ENCODE measurements at places on chromosomes 2 and 18.

GRCh38 chr2:217832115-217832514 is 170.7 kb downstream of the TNS1 start:
- no peak overlapping the region for H3K4me3 ChIP-seq
- H3K27ac ChIP-seq: no peak overlapping the region
- H3K27me3 ChIP-seq: no peaks in the 10 kb centered on the region
- no peak for DNase-seq

GRCh38 chr2:12856934-12857601 is 140.3 kb downstream of the TRIB2 start:
- H3K36me3 ChIP-seq: no peaks in the 10 kb centered on the region
- H3K4me1 ChIP-seq: peaks cover 12% of the 10 kb centered on the region
- peak overlapping the region; percentile 49 for H3K27ac ChIP-seq
- DNase-seq: peak; percentile 54

- H3K36me3 ChIP-seq: no peaks in the 10 kb centered on the region
- H3K27me3 ChIP-seq: peaks cover 11% of the 10 kb centered on the region
- H3K4me3 ChIP-seq: no peak overlapping the region
- DNase-seq: no peak
- H3K4me1 ChIP-seq: no peaks in the 10 kb centered on the region
- no peak overlapping the region for H3K27ac ChIP-seq
Observed at GRCh38 chr2:204437815-204438756, 107.2 kb upstream of the PARD3B start.

DNA sequence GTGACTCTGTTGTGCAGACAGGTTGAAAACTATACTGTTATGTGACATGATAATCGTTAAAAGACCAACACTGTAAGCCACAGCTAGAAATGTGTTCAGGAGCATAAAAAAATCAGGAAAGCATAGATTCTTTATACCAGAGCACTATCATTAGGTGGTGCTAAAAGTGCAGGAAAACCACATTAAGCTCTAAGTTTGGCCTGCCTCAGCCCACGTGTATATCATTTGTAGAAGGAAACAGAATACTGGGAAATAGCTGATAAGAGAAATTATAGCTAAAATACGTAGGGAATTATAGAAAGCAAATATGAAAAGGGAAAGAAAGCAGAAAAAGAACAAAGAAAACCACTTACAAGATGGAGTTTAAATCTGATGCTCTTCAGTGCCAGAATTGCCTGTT is 26.5 kb upstream of the C2orf74 start:
- H3K27me3 ChIP-seq: no peaks in the 10 kb centered on the region
- H3K36me3 ChIP-seq: no peaks in the 10 kb centered on the region
- peaks cover 2% of the 10 kb centered on the region for H3K4me1 ChIP-seq
- no peak overlapping the region for H3K4me3 ChIP-seq
- H3K27ac ChIP-seq: no peak overlapping the region

GRCh38 chr2:224670203-224670602 is 46.0 kb downstream of the CCDC195 start:
- no peaks in the 10 kb centered on the region for H3K36me3 ChIP-seq
- no peaks in the 10 kb centered on the region for H3K27me3 ChIP-seq
- H3K27ac ChIP-seq: no peak overlapping the region
- DNase-seq: no peak
- no peaks in the 10 kb centered on the region for H3K4me1 ChIP-seq

DNA sequence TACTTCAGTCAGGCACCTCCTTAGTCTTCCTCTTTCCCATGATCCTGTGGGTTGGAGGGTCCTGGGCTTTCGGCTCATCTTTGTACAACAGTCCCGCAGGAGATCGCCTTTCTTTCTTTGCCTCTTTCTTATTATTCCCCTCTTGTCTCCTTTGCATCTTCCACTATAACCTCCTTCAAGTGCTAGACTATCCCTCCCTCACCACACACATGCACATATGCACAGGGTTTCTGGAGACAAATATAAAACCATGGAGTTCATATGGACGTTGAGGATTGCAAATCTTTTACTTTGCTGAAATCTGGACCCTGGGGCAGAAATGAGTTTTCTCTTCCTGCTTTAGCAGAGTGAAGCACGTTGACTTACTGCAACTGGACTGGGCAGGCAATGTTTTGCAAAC is 80.3 kb downstream of the TMEM17 start:
- DNase-seq: no peak
- H3K27ac ChIP-seq: no peak overlapping the region
- H3K27me3 ChIP-seq: no peaks in the 10 kb centered on the region
- H3K36me3 ChIP-seq: no peaks in the 10 kb centered on the region
- no peak overlapping the region for H3K4me3 ChIP-seq

DNA sequence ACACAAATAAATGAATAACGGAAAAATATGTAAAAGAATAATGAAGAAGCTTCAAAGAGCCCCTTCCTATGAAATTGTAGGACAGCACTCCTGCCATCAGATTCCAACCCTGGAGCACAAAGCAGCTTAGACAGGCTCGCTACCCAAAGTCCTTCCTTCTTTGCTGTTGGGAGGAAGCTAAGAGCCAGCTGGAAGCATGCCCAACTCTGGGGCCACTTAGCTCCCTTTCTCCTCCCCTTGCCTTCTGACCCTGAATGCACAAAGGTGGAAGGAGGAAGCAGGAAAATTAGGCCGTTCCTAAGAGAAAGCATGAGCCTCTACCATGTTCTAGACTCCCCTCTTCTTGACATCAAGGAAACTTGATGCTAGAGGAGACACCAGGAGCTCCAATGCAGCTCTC is 700.8 kb downstream of the RNF144A start:
- no peak for DNase-seq
- no peaks in the 10 kb centered on the region for H3K27me3 ChIP-seq
- no peak overlapping the region for H3K27ac ChIP-seq
- H3K4me1 ChIP-seq: peaks cover 17% of the 10 kb centered on the region
- no peaks in the 10 kb centered on the region for H3K36me3 ChIP-seq

DNA sequence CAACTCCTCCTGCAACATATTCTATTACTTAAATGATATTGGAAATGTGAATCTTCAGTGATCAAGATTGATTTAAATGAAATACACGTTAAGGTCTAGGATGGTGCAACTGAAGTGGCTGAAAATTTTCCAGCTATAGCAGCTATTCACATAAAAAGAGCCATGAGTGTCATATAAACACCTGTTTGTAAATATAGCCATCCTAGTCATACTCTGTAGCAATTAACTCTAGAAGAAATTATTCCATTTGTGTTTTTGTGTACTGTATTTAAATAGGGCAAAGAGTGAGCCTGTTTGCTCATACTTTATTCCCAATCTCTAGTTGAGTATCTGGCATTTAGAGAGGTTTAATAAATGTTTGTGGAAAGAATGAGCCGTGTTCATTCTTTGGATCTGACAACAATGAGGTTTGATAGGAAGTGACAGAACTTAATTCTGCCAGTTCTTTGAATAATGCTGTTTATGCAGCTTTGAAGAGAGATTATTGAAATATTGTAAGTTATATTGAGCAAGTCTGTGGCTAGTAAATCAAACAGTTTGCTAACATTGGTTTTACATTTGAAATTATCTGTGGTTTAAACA is 49.7 kb downstream of the BABAM2 start:
- no peaks in the 10 kb centered on the region for H3K27me3 ChIP-seq
- H3K36me3 ChIP-seq: peaks cover 17% of the 10 kb centered on the region
- DNase-seq: no peak
- H3K27ac ChIP-seq: no peak overlapping the region

GRCh38 chr18:48227206-48227605 is 182.0 kb downstream of the ZBTB7C start:
- H3K4me3 ChIP-seq: no peak overlapping the region
- no peaks in the 10 kb centered on the region for H3K4me1 ChIP-seq
- peaks cover 8% of the 10 kb centered on the region for H3K27me3 ChIP-seq

Data from activated CD8-positive, alpha-beta T cell treated with anti-CD3 and anti-CD28 coated beads for 36 hours (primary cell).